Naive thymus-derived CD8-positive, alpha-beta T cell (primary cell): ENCODE measurements at places on chromosomes 7 and 10.

DNA sequence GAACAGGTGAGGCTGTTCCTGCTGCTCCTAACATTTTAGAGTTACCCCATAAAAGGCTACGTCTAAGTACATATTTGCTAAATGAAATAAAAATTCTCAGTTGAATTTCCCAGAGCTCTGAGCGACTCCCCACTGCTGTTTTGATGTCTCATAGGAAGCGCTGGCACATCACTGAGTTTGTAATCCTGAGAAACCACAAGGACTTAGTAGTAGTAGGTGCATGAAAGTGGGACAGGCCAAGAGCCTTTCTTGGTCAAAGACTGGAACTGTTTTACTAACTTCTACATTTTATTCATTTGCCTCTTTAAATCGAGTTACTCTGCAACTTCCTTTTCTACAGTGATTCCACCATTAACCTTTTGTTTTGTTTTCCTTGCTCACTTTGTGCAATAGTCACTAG is 85.9 kb downstream of the XPNPEP1 start:
- DNase-seq = no peak

DNA sequence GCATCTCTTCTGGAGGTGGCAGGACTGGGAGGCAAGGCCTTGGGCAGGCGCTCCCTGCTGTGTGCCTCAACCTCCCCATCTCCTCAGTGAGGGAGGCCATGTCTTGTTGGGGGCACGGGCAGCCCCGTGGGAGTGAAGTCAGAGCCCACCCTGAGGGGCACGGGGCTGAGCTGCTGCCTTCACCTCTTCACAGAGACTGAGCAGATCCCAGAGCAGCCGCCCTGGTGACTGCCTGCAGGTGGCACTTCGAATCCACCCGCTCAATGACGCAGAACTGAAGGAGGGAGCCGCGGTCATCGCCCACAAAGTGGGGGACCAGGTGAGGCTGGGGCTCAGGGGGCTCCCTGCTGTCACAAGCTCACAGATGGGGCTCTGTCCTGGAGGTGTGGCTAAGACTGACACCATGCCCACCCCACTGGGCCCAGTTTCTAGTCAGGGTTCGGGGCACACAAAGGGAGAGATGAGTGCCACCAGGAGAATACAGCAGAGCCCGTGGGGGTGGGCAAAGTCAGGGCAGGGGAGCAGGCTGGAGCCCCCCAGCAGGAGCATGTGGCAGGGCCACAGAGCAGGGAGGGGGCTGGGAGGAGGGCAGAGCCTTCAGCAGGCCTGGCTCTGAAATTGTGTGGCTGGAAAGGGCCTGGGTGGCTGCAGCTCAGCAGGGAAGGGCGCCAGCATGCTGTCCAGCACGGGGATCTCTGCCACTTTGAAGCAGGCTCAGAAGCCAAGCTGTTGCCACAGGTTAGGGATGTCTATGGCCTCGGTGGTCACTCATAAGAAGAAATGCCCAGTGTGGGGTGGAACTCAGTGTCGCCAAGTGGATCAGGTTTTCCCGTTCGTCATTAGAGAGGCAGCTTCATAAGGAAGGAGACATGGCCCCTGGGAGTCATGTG is 18.8 kb upstream of the CHST12 start:
- DNase-seq = no peak

- no peak for DNase-seq
Observed at GRCh38 chr10:48257407-48257961, 17.0 kb downstream of the FRMPD2 start.

DNA sequence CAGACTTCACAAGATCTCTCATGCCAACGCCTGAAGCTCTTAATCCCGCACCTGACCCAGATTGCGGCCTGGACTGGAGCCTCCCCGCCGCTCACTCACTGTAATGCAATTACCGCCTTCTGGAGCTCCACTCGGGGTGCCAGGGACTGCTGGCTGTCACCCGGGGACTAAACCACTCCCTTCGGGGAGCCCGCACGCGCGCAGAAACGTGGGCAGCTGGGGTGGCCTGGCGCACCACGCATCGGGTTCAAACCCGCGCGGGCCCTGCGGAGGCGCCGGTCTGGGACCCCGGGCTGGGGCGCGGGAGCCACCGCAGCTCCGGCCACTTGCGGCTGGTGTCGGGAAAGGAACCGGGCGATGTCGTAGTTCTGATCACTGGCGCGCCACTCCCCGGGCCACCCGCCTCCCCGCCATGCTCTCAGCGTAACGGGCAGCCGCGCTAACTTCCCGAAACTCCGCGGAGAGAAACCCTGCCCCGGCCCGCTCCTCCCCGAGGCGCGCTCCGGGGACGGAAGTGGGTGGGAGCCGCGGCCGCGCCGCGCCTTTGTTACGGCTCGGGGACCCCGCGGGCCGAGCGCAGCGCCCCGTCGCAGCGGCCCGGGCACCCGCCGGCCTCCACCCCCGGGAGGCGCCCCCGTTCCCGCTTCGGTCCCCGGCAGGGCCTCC is 100.3 kb upstream of the SVIL start:
- DNase-seq = peak; percentile 60
